Urinary bladder (tissue), 4 donors: ENCODE measurements at places on chromosomes 5 and 9.

- DNase-seq: no peak
Observed at GRCh38 chr9:97237311-97237786, 70.1 kb upstream of the CCDC180 start.

DNA sequence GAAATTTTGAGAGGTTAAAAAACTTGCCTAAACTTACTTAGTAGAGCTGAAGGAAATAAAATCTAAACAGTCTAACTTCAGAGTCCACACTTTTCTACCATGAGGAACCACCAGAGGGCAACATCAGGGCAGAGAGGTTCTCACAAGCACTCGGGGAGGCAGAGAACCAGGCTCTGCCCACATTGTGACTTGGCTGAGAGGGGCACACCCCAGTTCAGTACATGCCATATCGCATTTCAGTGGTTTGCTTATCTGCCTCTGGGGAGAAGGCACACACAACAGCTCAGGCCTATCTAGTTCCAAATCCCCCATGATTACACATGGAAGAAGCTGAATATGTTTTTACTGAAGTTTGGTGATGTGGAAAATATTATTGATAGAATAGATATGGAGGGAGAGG is 49.2 kb downstream of the EQTN start:
- DNase-seq: no peak

GRCh38 chr5:14284392-14285148 is 141.4 kb downstream of the TRIO start:
- no peak for DNase-seq

- DNase-seq: no peak
Observed at GRCh38 chr5:167644619-167645018, 646.8 kb upstream of the WWC1 start.

- no peak for DNase-seq
Observed at GRCh38 chr5:157616785-157617184, 35.5 kb downstream of the SOX30 start.
